Activated T-cell treated with anti-CD3 and anti-CD28 coated beads, Interleukin-2, amount 50 U/mL, for 72 hours (primary cell): ENCODE measurements at places on chromosomes 5 and 9. TPM values are rescaled to one million over a fixed set of nuclear protein-coding genes. Genes with fewer than 3 reads are reported as not detected.

DNA sequence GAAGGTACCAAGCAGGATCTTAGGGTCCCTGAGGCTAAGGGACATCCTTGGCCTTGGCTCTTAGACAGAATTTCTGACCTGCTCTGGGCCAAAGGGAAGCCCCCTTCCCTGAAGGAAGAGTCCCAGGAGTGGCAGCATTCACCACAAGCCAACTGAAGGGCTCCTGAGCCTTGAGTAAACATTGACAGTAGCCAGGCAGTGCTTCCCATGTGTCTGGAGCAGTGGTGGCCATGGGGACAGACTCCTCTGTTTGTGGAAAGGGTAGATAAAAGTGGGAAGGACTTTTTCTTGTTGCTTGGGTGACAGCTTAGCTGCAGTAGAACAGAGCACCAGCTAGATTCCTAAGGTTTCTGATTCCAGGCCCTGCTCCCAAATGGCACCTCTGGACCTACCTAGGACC lies 61.4 kb upstream of the VLDLR start:
- no peaks in the 10 kb centered on the region for H3K36me3 ChIP-seq
- H3K4me1 ChIP-seq: no peaks in the 10 kb centered on the region
- no peak for DNase-seq
- H3K4me3 ChIP-seq: no peak overlapping the region

- no peaks in the 10 kb centered on the region for H3K4me1 ChIP-seq
- H3K36me3 ChIP-seq: no peaks in the 10 kb centered on the region
- DNase-seq: no peak
Observed at GRCh38 chr5:129921204-129921603, 16.9 kb downstream of the CHSY3 start.

GRCh38 chr5:104178829-104179456 lies 616.4 kb upstream of the NUDT12 start:
- no peak overlapping the region for H3K4me3 ChIP-seq
- peaks cover 1% of the 10 kb centered on the region for H3K36me3 ChIP-seq
- no peaks in the 10 kb centered on the region for H3K27me3 ChIP-seq
- H3K4me1 ChIP-seq: no peaks in the 10 kb centered on the region
- DNase-seq: peak; percentile 10

The KIF27 gene
- 5.4 TPM for total RNA-seq

GRCh38 chr5:76766746-76767145 lies 50.8 kb downstream of the F2R start:
- peaks cover 5% of the 10 kb centered on the region for H3K4me1 ChIP-seq
- H3K27ac ChIP-seq: no peak overlapping the region
- H3K27me3 ChIP-seq: no peaks in the 10 kb centered on the region
- H3K36me3 ChIP-seq: peaks cover 3% of the 10 kb centered on the region

The ADAMTS16 gene
- total RNA-seq: not detected

The GNE gene
- total RNA-seq: 19.1 TPM

GRCh38 chr5:116388564-116389258 lies 185.9 kb downstream of the SEMA6A start:
- no peaks in the 10 kb centered on the region for H3K4me1 ChIP-seq
- no peaks in the 10 kb centered on the region for H3K36me3 ChIP-seq
- H3K27me3 ChIP-seq: no peaks in the 10 kb centered on the region
- H3K4me3 ChIP-seq: no peak overlapping the region

GRCh38 chr9:33139421-33140228 lies 27.5 kb downstream of the B4GALT1 start:
- H3K4me1 ChIP-seq: peaks cover 90% of the 10 kb centered on the region
- H3K36me3 ChIP-seq: peaks cover 2% of the 10 kb centered on the region
- H3K27me3 ChIP-seq: no peaks in the 10 kb centered on the region
- no peak for DNase-seq

GRCh38 chr9:136943291-136944211 lies 987 bp downstream of the FBXW5 start:
- peaks cover 16% of the 10 kb centered on the region for H3K4me1 ChIP-seq
- DNase-seq: peak; percentile 59
- peak overlapping the region; percentile 79 for H3K4me3 ChIP-seq
- peak overlapping the region; percentile 61 for H3K27ac ChIP-seq
- no peaks in the 10 kb centered on the region for H3K27me3 ChIP-seq
- peaks cover 5% of the 10 kb centered on the region for H3K36me3 ChIP-seq

The LHX3 gene
- not detected for total RNA-seq

DNA sequence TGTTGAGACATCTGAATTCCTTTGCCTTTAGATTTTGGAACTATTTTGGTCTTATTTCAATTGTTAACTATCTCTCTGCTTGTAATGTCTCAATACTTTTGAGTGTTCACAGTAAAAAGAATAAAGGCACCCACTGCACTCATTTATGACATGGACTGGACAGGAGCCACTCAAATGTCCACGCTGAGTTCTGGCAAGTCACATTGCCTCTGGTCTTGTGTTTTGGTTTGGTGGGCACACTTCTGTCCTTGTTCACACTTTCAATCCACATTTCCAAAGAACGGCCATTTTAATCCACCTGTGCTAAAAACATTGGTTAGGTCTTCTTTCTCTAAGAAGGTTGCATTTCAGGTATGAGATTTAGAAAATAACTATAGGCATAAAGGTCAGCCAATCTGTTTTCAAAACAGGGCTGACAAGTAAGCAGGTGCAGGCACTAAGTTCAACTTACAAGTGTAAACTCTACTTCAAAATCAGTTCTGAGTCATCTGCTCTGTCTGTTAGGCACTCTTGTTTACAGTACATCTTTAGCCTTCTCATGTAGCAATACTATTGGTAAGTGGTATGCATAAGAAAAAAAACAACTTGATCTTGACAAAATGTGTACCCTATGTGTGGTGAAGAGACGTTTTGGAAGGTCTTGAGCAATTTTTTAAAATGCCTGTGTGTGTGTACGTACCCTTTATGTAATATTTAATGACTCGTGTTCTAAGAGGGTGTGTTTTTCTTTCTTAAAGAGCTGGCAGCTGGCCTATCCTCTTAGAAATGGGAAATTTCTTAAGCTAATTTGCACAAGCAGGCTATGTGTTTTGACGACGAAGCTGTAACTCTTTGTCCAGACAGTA lies 31.5 kb upstream of the ZFAND5 start:
- H3K4me3 ChIP-seq: no peak overlapping the region
- peaks cover 7% of the 10 kb centered on the region for H3K27me3 ChIP-seq
- no peak overlapping the region for H3K27ac ChIP-seq
- no peaks in the 10 kb centered on the region for H3K36me3 ChIP-seq
- no peaks in the 10 kb centered on the region for H3K4me1 ChIP-seq

DNA sequence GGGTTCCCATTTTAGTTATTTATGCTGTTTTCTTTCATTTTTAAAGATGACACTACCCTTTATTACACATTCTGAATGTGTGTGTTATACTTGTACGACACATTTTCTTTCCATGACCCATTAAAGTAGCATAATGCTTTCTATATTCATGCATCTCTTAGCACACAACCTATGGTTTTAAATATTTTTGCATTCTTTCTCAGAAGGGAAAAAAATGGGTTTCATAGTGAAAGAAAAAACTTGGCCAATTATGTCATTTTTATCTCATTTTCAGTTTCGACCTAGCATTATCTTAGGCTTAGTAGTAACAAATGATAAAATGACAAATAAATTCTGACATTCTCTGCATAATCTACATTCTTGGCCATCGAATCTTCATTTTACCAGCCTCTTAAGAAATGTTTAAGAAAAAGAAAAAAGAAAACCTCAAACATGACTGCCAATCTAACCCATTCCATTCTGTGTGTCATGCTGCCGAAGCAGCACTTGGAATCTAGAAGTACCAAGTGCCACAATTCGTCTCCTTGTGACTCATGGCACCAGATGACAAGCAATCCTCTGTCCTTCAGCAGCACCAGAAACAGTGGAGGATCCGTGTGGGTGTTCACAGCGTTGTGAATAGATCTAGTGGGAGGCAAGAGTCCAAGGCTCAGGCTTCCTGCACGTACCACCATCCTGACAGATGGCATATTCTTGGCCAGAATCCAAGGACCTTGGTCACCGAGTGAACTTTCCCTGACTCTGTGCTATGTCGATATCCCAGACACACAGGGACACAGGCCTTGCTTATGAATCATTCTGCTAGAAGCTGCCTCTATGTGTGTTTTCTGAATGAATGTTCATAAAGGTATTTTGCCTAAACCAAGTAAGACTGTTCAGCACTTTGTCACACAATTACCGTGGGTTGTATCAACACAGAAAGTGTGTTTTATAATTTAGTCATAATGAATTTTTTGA lies 502.7 kb downstream of the NR2F1-AS1 start:
- H3K27me3 ChIP-seq: no peaks in the 10 kb centered on the region
- H3K4me3 ChIP-seq: no peak overlapping the region
- DNase-seq: no peak

The IL4 gene
- total RNA-seq: 1.5 TPM

The ERP44 gene
- 13.2 TPM for total RNA-seq
